ENCODE measurements at places on chromosomes 7 and 10.

GRCh38 chr10:48523820-48524758, 80.8 kb downstream of the ARHGAP22 start:
- peak; percentile 54 for DNase-seq

DNA sequence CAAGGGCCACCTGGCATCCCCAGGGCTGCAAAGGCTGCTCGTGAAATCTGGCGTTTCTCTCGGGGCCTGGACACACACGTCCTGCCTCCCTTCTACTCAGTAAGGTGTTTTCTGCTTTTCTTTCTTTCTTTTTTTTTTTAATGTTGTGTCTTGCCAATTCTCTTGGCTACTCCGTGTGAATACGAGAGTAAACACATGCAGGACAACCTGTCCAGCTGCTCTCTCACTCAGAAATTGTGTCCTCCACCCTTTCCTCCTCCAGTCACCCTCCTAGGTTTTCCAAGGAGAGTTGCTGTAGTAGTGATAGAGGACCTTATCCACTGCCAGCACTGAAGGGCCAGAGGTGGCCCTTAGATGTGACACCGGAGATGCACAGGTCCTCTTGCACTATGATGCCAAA, 858 bp upstream of the TEX36 start:
- no peak for DNase-seq

DNA sequence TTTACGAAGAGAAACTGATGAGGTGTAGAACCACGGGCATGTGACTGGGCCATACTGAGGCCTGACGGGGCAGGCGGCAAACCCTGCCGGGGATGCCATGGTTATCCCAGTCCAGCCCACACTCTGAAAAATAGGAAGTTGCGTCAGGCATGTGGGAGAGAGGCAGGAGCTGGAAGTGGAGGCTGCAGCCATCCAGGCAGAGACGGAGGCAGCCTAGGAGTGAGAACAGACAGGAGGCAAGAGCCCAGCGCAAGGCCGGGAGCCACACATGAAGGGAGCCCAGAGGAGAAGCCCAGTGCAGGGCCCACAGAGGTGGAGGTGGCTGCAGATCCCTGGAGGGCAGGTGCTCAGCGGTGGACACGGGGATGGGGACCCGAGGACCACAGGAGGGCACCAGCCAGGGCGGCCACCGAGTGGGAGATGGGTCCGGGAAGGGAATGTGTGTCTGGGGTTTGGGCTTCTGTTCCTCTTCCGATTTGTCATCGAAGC, 175.2 kb upstream of the PPP2R2D start:
- DNase-seq: no peak

DNA sequence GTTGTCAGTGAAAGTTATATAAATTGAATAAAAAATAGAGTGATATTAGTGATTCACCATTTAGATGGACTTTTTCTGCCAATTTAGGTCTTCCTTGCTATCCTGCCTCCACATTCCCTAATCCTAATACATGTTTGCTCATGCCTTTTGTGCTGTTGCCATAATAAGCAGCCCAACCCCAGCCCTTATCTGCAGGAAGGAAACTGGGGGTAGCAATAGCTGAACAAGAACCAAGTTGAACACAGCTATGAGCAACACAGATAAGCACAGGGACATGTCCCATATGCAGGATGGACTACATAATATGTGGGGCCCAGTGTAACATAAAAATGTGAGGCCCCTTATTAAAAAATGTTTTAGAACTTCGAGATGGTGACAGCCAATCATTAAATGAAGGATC, 91.2 kb upstream of the AHR start:
- peak; percentile 67 for DNase-seq

DNA sequence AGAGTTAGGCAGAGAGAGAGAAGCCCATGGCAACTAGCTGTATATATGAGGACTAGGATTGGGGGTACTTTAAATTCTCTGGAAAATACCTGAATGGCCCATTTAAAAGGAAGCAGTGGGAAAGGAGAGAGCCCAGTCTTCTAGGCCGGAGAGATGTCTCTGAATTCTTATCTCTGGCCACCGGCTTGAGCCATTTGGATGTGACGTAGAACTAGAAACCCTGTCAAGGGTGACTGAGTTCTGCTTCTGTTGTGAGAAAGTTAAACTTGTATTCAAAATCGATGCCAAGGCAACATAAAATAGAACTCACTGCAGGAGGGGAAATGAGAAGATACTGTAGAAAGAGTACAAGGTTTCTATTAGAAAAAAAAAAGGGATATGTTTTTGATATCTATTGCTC, 6.3 kb upstream of the GSTK1 start:
- no peak for DNase-seq

DNA sequence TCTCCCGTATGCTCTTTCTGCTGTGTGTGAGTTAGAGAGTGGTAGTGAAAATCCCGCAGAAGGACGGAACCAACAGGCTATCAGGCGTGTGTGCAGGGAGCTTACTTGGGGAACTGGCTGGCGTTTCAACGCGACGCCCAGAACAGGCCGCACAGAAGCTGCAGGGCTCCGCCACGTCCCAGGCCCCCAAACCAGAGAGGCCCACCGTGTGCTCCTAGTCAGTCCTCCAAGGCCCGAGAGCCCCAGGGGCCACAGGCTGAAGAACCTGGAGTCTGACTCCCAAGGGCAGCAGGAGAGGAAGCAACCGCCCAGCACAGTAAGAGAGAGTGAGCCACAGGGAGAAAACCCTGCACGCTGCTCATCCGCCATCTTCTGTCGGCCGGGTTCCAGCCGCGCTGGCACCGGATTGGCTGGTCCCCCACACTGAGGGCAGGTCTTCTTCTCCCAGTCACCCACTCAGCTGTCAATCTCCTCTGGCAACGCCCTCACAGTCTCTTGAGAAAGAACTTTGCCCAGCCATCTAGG, 730.6 kb upstream of the VSTM2A start:
- DNase-seq: no peak

DNA sequence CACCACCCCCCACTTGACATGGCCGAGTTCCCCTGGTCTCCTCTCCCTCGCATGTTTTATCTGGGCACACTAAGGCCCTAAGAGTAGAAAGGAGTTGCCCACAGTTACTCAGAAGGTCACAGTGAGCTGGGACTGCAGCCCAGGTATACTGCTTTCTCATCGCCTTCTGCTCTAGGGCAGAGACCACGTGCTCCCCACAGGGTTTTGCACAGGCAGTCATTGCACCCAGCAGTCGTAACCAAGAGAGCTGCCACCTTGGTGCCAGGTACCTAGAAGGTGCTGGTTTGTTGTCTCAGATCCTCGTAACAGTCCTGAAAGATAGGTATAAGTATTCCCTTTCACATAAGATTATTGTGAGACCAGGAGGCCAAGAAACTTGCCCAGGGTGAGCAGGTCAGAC, 1.8 kb downstream of the MINDY4 start:
- no peak for DNase-seq

DNA sequence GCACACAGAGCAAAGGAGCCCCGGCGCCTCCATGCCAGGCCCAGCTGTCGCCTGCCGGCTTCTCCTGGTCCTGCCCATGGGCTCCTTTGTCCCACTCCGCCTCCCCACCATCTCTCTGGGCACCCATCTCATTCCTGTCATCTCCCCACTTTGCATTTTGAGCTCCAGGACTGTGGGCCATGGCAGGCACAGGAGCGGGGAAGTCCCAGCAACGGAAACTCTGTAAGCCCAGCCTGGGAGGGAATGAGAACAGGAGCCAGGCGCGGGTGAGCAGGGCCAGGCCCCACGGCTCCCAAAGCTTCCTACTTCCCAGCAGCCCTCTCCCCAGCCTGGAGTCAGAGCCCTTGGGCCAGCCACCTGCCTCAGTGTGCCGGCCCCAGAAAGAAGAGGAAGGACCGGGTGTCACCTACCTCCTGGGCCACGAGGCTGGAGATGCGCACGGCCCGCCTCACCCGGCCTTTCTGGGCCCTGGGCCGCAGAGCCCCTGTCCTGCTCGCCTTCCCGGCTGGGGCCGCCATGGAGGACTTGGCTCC, 23.1 kb downstream of the KCNH2 start:
- no peak for DNase-seq

- DNase-seq: no peak
These were observed 7.5 kb upstream of the ARHGAP22 start for GRCh38 chr10:48612236-48612943.

DNA sequence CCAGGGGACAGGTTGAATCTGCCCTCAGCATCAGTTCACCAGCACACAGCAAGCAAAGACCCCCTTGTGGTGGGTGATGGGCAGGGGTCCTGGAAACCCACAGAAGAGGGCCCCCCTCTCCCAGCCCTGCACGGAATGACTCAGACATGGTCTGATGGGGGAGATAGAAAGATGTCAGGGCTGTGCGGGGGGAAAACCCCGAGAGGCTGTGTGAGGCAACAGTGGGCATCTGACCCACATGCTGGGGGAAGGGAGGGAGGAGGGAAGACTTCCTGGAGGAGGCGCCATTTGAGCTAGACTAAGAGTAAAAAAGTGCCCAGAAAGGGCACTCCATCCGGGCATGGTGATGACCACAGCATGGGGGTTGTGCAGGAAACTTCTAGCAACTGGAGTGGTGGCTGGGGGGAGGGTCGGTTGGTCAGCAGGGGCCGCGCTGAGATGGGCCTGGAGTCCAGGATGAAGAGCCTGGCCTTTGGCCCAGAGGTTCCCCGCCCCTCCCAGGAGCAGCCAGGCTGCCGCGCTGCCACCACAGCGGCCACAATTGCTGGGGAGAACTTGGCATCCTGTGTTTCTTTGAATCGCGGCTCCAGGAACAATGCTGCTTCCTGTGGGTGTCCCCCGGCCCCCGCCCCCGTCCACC, 2.5 kb downstream of the LFNG start:
- peak; percentile 69 for DNase-seq

- no peak for DNase-seq
These were observed 1199.1 kb upstream of the SORCS1 start for GRCh38 chr10:108363576-108363975.

- no peak for DNase-seq
These were observed 50.6 kb upstream of the TES start for GRCh38 chr7:116159711-116160110.

- DNase-seq: no peak
These were observed 4.0 kb upstream of the SPOCK2 start for GRCh38 chr10:72092171-72092924.

- no peak for DNase-seq
These were observed 33.7 kb downstream of the MINPP1 start for GRCh38 chr10:87538092-87539015.

DNA sequence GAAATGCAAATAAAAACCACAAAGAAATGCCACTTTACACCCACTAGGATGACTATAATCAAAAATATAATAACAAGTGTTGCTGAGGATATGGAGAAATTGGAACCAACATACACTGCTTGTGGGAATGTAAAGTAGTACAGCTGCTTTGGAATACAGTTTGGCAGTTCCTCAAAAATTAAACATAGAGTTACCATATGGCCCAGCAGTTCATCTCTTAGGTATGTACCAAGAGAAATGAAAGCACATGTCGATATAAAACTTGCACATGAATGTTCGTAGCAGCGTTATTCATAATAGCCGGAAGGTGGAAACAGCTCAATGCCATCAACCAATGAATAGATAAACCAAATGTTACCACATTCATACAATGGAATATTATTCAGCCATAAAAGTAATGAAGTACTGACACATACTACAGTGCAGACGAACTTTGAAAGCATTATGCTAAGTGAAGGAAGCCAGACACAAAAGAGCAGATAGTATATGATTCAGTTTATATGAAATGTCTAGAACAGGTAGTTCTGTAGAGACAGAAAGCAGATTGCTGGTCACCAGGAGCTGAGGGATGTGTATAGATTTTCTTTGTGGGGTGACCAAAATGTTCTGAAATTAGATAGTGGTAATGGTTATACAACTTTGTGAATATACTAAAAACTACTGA, 12.4 kb downstream of the BCAP29 start:
- no peak for DNase-seq

DNA sequence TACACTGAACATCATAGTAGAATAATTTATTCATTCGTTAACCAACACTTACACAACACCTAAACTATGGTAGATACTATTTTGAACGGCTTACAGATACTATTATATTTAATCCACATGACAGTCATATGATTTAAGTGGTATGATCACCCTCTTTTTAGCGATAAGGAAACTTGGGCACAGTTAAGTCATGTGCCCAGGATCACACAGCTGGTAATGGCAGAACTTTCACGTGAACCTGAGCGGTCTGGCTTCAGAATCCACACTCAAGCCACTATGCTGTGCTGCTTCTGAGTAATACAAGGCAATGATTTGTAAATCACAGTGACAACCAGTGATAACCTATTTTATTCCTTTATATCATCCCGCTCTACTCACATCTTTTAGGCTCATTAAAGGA, 99.1 kb downstream of the CELF2 start:
- DNase-seq: no peak

DNA sequence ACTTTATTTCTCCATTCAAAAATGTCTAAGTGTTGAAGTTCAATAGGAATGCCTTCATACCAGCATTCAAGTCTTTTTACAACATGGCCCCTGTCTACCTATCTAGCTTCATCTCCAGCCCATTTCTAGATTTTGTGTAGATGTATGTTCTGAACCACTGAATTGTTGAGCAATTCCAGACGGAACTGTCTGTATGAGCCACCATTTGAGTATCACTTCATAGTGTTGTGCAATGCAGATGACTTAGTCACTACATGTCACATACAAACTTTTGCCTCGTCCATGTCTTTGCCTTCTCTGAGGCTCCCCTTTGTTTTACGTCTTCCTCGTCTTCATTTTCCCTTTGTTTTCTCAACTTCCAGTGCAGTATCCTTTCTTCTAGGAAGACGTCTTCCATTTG, 118.1 kb downstream of the INHBA start:
- no peak for DNase-seq

DNA sequence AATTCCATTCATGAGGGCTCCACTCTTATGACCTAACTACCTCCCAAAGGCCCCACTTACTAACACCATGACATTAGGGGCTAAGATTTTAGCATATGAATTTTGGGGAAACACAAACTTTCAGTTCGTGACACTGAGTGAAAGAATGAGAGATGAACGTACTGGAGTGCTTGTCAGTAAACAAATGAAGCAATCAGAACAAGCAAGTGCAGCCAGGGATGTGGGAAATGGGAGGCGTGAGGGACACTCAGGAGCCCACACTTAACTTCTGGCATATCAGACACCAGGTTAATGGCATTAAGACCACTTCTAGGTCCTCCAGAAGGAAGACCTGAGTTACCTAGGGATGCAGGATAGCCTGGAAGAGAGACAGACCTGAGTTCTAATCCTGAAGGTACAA, 2.3 kb upstream of the MDFIC start:
- no peak for DNase-seq

GRCh38 chr10:79084012-79084971, 15.5 kb downstream of the ZMIZ1 start:
- DNase-seq: peak; percentile 91

GRCh38 chr7:43260980-43261878, 148.8 kb downstream of the HECW1 start:
- DNase-seq: peak; percentile 86

DNA sequence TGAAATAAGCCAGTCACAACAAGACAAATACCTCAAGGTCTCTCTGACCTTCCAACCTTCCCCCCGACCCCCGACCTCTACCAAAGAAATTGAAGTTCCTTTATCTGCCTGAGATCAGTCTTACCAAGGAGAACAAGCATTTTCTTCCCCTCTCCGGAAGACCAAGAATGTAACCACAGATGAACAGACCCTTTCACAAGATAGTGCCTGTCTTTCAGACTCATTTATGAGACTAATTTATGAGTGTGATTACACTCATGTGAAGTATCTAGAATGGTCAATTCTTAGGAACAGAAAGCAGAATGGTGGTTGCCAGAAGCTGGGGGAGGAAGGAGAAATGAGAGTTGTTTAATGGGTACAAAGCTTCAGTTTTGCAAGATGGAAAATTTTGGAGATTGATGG, 108.9 kb upstream of the MKLN1 start:
- DNase-seq: no peak

GRCh38 chr10:13776861-13777311, 190.1 kb downstream of the PRPF18 start:
- DNase-seq: no peak

All from Calu3 (cell line).